ENCODE measurements at places on chromosomes 6 and 20.

DNA sequence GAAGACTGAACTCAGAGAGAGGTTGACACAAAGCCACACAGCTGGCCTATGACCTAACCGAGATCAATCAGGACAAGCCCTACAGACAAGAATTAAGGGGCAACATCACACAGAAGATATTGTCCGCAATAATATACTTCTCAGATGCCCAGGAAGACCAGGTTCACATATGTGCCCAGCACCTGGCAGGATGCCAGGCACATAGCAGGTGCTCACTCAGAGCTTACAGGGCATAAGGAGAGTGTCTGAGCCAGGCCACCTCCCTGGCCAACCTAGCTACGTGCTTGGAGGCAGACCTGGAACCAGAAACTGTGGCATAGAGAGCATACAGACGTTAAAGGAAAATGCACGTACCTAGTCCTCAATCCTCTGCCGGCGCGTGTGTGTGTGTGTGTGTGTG lies 87.0 kb upstream of the LRFN2 start:
- no peak for DNase-seq

DNA sequence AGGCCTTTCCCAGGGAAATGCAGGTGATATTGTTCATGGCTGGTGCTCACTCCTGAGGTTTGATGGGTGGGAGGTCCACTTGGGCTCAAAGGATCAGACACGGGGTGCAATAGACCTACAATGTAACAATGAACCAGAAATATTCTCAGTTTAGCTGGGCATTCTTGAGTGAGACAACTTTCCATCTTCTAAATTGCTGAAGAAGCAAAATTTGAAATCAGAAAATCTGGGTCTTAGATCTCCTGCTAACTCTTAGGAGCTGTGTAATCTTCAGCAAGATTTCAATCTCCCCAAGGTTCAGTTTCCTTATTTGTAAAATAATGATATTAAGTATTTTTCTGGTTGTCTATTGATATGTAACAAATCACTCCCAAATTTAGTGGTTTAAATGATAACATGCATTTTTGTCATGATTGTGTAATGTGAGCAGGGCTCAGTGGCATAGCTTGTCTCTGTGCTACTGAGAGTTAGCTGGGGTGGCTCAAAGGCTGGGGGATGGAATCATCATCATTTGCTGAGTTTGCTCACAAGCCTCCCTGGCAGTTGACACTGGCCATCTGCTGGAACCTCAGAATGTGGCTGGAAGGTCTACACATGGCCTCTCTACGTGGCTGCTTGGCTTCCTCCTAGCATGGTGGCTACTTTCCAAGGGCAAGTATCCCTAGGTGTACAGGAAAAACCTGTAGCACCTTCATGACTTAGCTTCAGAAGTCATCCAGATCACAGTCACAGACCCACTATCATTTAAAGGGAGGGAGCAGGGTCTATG lies 98.8 kb downstream of the GRM1 start:
- no peak for DNase-seq

GRCh38 chr20:62792182-62792939 lies 3.9 kb upstream of the MRGBP start:
- DNase-seq: no peak

DNA sequence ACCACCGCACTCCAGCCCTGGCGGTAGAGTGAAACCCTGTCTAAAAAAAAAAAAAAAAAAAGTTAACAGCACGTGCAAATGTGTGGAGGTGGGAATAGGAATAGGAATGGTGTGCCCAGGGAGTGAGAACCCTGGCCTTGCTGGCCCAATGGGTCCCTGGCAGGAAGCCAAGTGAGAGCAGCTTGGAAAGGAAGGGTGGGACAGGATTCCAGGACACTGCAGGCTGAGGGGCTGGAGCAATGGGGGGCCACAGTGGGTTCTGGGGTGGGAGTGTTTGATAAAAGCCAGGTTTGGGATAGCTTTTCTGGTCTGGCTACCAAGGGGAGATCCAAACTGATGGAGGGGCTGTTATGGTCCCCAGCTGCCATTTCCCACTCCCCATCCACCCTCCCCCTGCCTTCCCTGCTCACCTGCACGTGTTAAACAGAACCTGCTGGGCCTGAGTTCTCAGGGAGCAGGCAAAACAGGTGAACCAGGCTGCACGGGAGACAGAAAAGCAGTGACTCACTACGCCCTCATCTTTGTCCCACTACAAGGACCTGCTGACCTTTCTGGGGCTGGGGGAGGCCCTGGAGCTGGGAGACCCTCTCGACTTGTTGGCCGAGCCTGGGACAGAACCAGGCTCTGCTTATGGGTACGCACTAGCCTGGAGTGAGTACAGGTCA lies 3.3 kb downstream of the SUN5 start:
- no peak for DNase-seq

DNA sequence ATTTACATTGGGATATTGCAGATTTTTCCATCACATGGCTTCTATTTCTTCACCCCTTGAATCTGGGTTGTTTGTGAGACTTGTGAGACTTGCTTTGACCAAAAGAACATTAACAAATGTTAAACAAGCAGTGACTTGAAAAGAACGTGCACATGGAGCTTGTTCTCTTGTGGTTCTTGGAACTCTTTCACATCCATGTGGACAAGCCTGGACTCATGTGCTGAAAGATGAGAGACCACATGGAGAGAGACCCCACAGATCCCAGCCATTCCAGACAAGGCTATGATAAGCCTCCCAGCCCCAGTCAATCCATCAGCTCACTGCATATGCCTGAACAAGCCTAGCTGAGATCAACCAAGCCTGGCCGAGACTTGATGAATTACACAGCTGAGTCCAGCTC lies 1365.7 kb upstream of the GJE1 start:
- DNase-seq: no peak

Data from dermis microvascular lymphatic vessel endothelial cell (primary cell).